ENCODE measurements at places on chromosomes 1 and 21. TPM values are rescaled to one million over a fixed set of nuclear protein-coding genes. Genes with fewer than 3 reads are reported as not detected.
A peak's percentile ranks its signal among the peaks of the same experiment; 100 is the strongest.

The AMY1A gene
- not detected for total RNA-seq

DNA sequence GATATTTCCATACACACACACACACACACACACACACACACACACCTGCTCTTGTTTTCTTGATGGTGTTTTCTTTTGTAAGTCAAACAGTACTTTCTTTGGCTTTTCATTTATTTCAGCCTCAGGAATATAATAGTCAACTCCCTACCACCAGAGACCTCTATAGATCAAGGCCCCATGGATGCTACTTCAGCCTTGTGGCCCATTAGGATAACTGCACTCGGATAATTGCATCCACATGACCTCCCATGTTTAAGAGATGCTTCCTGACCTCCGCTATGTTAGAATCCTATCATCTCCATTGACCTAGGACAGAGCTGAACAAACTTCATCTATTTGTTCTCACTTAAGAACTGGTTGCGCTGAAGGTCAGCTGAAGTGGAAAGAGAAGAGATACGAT, 1094.0 kb upstream of the B3GALT2 start:
- no peak for DNase-seq

The POGZ gene
- 8.9 TPM for total RNA-seq

GRCh38 chr1:147620543-147620942, 49.8 kb downstream of the ACP6 start:
- DNase-seq = peak; percentile 47

DNA sequence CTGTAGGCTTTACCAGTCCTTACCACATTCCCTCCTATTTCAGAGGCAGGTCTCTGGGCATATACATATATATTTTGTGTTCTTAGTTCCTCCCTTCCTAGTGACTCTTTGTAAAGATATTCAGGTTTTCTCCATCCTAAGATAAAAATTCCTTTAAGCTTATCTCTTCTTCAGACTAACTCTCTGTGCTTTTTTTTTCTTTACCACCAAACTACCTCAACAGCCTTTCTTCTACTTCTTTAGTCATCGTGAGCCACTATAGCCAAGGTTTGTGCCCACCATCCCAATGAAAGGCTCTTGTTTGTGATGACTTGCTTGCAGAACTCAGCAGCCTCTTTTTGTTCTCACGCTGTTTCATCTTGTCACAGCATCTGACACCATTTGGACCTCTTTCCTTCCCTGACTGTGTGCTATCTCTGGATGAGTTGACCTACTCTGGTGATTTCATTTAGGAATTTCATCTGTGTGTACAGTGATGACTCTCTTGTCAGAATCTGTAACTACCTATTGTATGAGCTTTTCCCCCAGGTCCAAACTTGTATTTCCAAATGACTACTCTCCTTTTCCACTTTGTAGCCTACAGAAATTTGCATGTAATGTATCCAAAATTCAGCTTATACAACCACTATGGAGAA, 59.0 kb upstream of the MACF1 start:
- DNase-seq = no peak

DNA sequence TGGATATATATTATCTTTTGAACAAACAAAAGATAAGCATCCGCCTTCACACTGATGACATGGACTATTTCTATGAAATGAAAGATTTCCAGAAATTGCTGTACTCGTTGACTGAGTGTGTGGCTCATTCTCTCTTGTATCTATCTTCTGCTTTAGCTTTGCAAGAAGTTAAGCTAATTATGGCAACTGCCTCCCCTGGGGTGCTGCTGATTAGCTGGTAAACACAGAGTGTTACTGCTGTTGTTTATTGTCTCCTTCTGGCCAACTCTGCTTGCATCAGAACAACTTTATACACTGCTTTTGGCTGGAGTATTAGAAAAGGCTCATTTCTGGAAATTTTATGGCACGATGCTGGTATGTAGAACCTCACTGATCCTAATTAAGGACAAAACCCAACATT, 95.6 kb upstream of the SNX7 start:
- DNase-seq = no peak

DNA sequence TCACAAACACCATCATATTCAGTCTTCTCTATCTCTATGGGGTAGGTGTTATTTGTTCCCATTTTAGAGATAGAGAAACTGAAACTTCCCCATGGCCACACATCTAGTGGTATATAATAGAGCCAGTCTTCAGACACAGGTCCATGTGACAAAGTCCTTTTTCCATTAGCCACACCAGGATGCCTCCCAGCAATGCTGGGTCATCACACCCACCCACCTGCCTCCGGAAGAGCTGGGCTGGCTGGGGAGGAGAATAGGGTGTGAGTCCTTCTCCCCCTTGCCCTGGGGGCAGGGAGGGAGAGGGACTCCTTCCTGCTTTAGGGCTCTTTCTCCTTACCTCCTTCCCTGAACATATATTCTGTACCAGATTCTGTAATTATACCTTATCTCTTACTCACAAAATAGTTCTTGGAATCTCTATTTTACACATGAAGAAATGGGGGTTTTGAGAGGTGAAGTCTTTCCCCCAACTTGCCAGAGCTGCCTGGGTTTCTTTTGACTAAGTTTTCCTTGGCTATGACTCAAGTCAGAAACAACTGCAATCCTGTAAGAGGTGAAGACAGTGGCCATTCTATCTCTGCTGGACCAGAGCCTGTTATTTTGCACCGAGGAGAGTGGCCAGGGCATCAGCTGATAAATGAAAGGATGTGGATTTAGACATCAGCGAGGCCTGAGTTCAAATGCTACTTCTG, 30.0 kb downstream of the SOX13 start:
- DNase-seq = peak; percentile 65

The C1orf226 gene
- not detected for total RNA-seq

All from Daoy (cell line).